ENCODE measurements at places on chromosomes 5 and 9.

DNA sequence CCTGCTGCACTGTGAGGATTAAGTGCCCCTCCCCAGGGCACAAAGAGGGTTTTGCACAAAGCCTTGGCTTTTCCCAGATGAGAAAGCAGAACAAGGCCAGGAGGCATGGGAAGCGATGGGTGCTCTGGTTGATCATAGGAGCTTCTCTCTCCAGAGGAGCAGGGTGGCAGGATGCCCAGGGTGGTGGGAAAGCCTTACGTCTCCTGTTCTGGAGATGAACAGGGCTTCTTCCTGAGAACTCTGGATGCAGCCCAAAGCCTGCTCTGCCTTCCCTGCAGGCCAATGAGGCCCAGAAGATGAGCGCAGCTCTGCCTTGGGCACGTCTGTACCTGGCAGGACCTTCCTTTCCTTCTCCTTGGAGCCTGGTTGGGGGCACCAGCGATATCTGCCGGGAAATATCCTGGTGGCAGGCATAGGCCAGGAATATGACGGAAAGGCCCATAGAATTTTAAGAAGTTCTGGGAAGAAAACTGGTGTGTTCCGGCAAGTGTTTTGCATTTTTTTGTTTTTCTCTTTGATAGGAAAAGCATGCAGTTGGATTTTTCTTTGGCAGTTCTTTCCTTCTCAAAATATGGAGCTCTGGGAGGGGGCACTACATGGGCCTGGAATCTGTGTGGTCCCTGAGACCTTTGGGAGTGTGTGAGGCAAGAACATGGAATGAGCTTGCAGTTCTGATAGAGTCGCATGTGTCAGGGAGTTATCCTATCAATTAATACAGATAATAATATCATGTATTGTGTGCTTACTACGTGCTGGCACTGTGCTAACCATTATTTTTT lies 253.2 kb upstream of the KLF4 start:
- no peak for DNase-seq

GRCh38 chr5:132763181-132764036 lies 13.6 kb downstream of the SEPTIN8 start:
- DNase-seq = no peak

GRCh38 chr5:2093859-2094615 lies 211.3 kb upstream of the IRX4 start:
- no peak for DNase-seq

- no peak for DNase-seq
Observed at GRCh38 chr9:121610638-121610953, 40.8 kb upstream of the DAB2IP start.

GRCh38 chr9:137445930-137446431 lies 4.8 kb upstream of the ENTPD8 start:
- no peak for DNase-seq

DNA sequence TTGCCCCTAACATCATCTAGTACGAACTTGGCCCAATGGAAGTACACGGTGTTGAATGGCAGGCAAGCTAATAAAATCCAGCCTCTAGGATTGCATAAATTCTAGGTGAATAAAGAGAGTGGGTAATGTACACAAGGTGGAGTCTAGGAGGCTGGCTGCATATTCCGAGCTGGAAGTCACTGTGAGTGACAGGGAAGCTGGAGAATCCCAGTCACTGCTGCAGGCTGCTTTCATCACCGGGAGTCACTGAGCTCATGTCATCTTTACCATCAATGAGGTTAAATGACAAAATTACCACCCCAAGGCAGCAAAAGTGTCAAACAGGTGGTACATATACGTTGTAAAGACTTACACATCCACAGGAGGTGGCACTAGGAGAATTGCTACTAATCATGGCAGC lies 91.3 kb upstream of the HMHB1 start:
- DNase-seq = no peak

GRCh38 chr5:30368064-30368463 lies 825.4 kb upstream of the CDH6 start:
- DNase-seq = no peak

DNA sequence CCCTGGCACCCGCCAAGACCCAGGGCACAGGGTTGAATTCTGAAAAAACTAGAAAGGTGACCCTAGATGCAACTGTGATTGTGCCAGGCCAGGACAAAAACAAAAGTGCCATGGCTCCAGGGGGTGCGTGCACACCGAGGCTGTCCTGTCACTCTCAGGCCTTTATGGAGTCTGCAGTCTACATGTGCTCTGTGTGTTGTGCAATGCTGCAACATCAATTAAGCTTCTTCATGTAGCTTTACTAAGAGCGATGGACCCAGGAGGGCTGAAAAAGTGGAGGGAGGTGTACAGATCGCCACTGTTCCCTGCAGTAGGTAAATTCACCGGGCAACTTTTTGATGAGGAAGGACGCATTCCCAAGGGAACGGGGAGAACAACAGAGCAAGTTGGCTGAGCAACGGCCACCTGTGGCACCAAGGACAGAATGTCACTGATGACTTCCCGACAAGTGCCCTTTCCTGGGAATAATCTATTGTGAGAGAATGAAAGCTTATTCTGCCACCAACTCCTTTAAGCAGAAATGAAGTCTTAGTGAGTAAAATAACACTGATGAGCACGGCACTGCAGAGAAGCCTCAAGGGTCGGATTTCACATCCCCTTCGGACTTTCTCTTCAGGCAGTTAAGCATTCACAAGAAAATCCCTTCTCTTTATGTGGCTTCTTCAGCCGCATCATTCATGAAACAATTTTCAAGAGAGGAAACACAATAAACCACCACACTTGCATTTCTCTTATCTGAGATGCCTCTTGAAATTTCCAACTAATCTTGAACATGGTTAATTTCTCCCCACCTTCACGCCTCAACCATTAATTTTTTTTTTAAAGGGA lies 149.6 kb downstream of the DROSHA start:
- DNase-seq = no peak

- no peak for DNase-seq
Observed at GRCh38 chr5:172442592-172442991, 11.7 kb downstream of the SH3PXD2B start.

DNA sequence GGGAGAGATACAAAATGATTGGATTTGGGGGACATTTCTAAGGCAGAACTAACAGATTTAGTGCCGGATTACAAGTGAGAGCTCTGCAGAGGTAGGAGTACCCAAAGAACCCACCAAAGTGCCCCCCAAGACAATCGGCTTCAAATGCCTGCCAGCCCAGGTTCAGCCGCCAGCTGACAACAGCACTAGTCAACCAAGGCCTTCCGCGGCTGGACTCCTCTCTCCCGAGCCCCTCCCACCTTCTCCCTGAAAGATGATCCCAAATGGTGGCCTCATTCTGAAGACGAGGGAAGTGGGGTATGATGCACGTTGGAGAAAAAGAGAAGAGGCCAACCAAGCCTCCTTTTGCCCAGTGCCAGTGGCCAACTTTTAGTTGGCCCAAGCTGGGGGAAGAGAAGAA lies 210.4 kb upstream of the SLC30A5 start:
- DNase-seq = no peak

- no peak for DNase-seq
Observed at GRCh38 chr5:146130440-146131045, 25.2 kb upstream of the PLAC8L1 start.

DNA sequence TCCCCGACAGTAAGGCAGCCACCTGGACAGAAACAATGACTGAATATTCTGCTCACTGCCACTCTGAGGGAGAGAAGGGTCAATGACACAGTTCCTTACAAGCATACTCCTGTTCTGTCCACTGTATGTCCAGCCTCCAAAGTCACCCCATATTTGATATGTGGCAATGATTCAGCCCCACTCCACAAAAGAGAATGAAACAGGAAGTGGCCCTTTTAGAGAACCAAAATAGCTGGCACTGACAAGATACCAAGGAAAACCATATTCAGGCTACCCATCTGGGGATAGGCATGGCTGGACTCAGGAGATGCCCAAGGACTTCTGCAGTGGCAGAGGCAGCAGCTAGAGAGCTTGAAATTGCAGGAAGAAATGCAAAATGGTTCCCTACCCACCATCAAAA lies 12.8 kb upstream of the GFRA3 start:
- no peak for DNase-seq

DNA sequence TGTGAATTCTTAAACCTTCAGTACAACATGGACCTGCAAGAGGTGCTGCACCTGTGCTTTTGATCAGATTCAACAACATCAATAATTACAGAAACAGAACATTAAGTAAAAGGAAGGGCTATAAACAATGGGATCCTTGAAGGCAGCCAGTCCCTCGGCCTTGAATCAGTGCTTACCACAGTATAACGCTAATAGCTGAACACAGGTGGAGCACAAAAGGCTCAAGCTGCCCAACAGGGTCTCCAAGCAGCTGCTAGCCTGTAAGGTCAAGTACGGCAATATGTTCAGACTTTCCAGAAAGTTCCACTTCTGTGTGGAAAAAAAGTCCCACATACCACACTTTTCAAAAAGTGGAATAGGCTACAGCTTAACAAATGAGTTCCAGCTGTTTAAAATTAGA lies 61.9 kb upstream of the ITGA1 start:
- no peak for DNase-seq

- no peak for DNase-seq
Observed at GRCh38 chr5:59592101-59592500, 301.4 kb downstream of the PDE4D start.

DNA sequence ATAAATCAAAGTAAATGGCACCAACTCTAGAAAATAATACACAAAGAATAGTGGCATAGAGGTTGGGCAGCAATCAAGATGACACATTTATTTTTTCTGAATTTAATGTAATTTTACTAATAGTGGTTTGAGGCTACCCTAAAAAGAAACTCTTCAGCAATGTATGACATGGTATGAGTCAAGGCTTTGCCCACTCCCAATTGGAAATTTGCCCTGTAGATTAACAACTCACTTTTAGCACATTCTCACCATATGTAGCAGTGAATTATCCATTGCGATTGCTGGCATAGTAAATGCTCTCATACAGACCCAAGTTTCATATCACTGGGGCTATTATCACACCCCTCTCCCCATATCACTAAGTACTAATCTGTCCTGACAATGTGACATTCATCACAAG lies 832.1 kb upstream of the ZNF608 start:
- no peak for DNase-seq

DNA sequence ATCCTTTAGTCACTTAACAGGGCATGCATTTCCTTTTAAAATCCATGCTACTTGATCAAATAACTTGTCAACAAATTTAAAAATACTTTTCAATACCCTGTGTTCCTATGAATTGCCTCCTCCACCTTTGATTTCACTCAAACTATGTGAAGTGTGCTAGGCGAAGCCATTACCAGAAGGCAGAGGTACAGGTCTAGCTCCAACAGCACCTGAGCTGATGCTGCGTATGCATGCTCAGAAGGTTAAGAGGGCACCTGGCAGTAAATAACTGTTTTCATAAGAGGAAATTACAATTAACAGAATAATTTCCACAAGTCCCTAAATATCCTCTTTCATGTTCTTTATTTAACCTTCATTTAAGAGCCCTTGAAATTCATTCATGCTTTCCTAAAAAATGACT lies 251.8 kb downstream of the EFNA5 start:
- no peak for DNase-seq

GRCh38 chr5:79062436-79062835 lies 7.0 kb downstream of the DMGDH start:
- DNase-seq = no peak

DNA sequence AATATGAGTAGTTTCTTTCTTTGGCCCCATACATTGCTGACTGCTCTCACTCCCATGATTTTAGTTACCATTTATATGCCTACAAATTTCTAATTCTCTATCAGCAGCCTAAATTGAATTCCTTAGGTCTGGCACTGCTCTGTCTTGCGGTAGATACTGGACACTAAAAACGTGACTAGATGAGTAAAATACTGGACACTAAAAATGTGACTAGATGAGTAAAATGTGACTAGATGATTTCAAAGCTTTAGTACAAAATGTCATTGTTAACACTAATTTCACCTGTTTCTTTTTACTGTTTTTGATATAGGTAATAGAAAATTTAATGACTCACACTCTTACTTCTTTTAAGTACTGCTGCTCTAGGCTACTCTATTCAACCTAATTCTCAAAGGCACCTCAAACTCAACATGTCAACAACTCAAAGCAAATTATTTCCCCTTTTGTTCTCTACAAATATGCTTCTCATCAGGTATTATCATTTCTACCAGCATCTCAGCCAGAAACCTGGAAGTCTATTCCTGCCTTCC lies 31.4 kb upstream of the GOLGA1 start:
- no peak for DNase-seq

GRCh38 chr5:73394610-73395009 lies 54.0 kb downstream of the FOXD1 start:
- no peak for DNase-seq

- no peak for DNase-seq
Observed at GRCh38 chr9:77933019-77933418, 98.6 kb downstream of the GNAQ start.

GRCh38 chr5:116520771-116521170 lies 53.9 kb downstream of the SEMA6A start:
- DNase-seq = no peak

DNA sequence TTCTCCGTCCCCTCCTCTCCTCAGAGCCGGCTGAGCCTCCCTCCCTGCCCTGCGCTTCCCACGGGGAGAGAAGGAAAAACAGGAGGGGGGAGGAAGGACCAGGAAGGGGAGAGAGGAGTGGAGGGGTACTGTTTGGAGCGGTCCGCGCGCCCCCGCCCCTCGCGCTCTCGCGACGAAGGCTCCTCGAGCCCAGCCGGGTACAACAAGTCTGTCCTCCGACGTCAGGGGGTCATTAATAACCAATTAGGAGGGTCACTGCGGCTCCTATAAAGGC lies 480 bp upstream of the PRDM12 start:
- no peak for DNase-seq

DNA sequence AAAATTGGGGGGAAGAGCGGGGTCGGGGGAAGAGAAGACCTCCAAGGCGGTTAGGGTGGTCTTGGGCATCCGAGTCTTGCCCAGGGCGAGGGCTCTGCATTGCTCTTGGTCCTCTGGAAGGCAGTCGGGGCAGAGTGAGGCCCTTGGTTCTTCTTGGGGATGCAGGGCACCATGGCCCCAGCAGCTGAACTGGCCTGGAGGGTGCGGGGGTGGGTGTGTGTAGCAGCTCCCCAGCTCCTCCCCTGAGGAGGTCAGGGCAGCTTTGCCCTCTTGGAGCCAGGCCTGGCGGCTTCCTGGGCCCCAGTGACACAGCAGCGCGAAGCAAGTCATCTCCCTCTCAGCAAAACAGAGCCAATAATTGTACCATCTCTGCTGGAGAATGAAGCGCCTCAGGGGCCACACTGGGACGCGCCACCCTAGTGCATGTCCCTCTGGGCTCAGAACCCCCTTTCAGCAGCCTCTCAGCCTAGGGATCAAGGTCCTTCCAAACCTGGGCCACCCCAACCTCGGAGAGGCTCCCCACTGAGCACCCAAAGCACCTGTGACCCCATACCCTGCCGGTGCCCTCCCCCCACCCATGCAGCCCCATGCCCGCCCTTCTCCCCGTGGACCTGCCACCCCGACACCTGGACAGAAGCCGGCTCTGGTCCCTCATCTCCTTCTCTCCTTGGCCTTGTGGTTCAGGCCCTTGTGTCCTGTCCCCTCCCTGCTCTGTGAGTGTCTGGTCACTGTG lies 10.4 kb upstream of the RXRA start:
- DNase-seq = no peak

Data from activated CD4-positive, CD25-positive, alpha-beta regulatory T cell (primary cell).